ENCODE measurements at places on chromosomes 5 and 9.

DNA sequence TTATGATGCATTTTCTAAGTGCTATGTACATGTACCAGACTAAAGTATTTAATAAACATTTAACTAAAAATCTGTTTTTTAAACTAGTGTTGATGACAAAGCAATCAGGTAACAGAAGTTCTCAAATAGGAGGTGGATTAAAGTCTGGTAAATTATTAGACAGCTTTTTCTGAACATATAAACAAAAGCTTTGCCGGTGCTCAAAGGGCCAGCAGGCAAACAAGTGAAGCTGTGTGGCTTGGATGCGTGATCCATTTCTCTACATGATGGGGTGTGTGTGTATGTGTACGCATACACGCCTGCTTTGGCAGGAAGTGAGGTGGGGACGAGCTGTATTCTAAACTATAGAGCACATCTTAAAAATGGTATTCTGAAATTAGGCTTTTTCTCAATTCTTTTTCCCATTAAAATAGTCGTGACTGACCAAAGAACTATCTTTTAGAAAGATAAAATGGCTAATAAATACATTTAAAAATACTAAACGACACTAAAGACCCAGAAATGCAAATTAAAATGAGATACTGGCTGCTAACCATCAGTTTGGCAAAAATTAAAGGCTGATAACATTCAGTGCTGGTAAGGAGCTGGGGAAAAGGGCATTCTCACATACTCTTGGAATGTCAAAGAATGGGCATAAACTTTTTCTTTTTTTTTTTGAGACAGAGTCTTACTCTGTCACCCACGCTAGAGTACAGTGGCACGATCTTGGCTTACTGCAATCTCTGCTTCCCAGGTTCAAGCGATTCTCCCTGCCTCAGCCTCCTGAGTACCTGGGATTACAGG, 174.0 kb downstream of the MAPKAP1 start:
- DNase-seq = no peak

DNA sequence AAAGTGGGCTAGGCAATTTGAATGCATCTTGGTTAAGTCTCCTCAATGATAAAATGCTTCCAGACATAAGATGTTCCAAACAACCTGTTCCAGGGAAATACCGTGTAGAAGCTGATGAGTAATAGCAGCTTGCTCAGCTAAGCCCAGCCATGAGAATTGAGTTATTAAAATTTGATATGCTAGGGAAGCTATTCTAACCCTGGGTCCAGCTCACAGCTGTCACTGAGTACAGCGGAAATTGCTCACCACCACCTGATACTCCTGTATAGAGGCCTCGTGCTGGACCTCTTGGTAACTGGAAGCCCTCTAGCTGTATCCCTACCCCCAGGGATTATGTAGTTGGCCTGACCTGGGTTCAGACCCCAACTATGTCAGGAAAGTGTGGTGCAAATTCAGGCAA, 521.3 kb upstream of the TRPC7 start:
- DNase-seq = no peak

GRCh38 chr9:70883963-70884793, 237.2 kb downstream of the TRPM3 start:
- no peak for DNase-seq

GRCh38 chr9:102398205-102398604, 596.9 kb upstream of the CYLC2 start:
- DNase-seq = no peak

DNA sequence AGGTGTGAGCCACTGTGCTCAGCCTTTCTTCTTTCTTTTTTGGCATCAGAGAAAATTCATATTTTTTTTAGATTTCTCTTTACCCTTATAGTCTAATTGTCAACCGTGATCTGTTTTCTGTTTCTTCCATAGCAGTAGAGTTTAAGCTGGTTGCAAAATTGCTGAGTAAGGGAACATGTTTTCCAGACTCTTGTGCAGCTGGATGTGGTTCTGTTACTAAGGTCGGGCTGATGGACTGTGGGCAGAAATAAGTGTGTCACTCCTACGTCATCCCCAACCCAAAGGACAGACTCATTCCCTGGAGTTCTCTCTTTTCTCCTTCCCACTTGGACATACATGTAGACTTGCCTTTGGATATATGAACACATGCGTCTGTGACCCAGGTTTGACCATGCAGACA, 64.1 kb upstream of the GOLM1 start:
- DNase-seq = no peak

DNA sequence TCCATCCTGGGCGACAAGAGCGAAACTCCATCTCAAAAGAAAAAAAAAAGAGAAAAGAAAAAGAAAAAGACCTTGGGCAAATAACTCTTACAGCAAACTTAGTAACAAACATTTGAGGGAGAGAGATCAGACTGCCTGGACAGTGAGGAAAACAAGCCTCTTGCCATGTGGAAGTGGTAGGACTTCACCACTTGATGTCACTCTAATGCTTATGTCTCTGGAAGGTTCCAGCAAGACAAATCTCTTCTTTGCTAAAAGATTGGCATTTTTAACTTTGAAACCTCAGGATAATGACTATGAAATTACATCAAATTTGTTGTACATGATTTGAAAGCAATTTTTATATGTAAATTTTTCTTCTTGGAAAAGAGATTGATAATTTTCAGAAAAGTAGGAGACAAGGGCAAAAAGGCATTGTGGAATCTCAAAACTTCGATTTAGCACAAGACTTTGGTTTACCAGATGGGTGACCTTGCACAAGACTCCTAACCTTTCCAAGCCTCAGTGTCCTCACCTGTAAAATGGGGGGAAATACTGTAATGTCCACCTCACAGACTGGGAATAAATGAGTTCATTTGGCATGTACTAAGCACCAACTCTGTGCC, 5.4 kb downstream of the ACTL7B start:
- DNase-seq = no peak
